ENCODE measurements at places on chromosomes 7 and 10.
A peak's percentile ranks its signal among the peaks of the same experiment; 100 is the strongest.

DNA sequence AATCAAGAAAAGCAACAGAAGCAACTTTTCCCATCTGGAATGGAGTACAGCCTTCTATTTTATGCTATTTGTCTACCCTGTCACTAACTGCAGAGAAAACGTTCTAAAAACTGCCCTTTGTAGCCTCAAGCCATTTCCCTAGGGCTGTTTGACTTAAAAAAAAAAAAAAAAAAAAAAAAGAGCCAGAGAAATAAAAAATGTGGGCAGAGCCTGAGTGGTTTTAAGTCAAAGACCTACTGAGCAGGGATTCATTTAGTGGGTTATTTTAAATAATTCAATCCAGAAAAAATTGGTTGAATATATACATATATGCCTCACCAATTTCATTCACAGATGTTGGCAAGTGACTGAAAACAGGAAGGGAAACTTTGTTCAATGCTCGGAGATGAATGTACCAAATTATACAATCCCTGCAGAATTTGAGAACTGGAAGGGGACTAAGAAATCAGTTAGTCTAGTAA is 75.2 kb downstream of the PPP1R3C start:
- DNase-seq: peak; percentile 83

GRCh38 chr10:29949411-29950011 is 109.9 kb downstream of the JCAD start:
- DNase-seq: no peak

- no peak for DNase-seq
Observed at GRCh38 chr10:120987359-120987758, 136.2 kb downstream of the WDR11 start.

DNA sequence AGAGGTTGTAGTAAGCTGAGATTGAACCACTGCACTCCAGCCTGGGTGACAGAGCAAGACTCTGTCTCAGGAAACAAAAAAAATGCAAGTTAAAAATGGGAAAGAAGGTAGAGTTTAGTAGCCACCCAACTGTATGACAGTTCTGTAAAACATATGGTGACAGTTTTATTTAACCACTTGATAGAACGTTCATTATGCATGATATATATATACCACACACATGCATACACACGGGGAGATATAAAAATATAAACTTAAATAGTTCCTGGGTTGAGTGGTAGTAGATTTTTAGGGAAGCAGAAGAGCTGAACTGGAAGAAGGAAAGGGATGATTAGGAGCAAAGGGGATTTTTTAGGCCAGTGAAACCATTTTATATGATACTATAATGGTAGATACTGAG is 120.0 kb downstream of the KMT2C start:
- no peak for DNase-seq

- no peak for DNase-seq
Observed at GRCh38 chr10:110995301-110995700, 75.9 kb downstream of the SHOC2 start.

GRCh38 chr10:122546242-122546641 is 14.3 kb upstream of the DMBT1 start:
- DNase-seq: no peak

DNA sequence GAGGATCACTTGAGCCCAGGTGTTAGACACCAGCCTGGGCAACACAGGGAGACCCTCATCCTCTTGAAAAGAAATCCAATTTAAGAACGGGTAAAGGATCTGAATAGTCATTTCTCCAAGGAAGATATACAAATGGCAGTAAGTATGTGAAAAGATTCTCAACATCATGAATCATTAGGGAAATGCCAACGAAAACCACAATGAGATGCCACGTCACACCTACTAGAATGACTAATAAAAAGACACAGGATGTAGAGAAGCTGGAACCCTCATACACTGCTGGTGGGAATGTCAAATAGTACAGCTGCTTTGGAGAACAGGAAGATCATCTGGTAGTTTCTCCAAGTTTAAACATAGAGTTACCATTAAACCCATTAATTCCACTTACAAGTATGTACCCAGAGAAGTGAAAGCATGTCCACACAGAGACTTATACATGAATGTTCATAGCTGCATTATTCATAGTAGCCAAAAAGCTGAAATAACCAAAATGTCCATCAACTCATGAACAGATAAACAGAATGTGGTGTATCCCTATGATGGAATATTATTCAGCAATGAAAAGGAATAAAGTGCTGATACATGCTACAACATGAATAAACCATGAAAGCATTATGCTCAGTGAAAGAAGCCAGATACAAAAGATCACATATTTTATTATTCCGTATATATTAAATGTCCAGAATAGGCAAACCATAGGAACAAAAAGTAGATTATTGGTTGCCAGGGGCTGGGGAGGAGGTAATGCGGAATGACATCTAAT is 13.1 kb upstream of the ZMIZ2 start:
- DNase-seq: no peak

DNA sequence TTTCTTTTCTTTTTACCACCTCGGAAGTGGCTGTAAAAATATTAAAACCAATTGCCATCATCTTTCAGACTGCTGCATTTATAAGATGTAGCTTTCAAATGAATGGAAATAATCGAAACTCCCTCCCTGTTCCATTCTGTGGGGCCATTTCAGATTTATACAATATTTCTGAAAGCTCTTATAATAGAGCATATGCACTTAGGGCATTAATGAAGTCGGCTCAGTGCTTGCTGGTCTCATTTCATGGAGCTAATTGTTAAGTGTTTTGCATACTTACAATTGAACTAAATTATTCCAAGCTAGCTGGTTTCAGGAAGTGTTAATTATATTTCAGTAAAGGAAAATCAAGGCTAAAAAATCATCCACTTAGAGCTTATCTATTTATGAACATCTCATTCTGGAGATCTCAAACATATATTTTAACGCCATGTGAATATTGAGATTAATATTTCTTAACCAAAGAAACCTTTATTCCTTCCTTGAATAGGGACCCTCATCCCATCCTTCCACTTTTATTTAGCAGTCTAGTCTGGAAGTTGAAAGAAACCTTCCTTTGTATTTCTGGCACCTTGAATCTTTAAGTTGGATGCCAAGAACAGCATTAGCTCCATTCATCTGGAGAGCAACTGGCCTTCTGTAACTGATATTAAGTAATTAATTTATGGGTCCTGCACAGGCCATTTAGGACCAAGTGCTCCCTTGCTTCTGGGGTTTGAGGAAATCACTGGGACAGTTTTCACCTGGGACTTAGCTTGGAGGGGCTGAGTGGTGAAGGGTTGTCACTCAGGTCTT is 45.1 kb downstream of the RPS24 start:
- no peak for DNase-seq

DNA sequence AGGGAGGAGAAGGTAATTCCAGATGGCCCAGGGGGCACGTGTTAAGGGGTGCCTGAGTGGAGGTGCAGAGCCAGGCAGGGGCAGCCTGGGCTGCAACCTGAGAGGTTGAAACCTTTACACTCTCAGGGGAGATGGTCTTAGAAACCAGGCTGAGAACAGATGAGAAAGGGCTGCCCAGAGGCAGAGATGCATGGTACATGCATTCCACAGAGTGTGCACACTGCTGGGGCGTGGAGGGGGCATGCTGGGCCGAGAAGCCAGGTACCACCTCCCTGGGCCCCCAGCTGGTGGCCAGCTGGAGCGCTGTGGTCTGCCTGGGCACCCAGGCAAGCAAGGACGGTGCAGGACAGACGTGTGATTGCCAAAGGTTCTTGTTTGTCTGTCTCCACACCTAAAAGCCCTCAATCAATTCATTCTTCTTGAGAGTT is 14.1 kb upstream of the CSGALNACT2 start:
- DNase-seq: no peak

GRCh38 chr10:12993595-12993994 is 7.9 kb downstream of the CCDC3 start:
- peak; percentile 46 for DNase-seq

DNA sequence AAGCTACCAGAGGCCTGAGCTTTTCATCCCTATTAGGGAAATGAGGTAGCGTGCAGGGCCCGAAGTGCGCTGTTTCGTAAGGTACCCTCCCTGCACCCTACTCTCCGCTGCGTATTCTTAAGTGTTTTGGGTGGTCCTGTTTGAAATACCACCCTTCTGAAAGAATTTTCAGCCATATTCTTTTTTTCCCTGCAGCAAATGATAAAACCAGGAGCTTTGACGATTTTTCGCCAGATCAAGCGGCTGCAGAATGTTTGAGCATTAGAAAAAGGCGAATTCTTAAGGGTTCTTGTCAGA is 1.2 kb downstream of the RSBN1L start:
- no peak for DNase-seq

DNA sequence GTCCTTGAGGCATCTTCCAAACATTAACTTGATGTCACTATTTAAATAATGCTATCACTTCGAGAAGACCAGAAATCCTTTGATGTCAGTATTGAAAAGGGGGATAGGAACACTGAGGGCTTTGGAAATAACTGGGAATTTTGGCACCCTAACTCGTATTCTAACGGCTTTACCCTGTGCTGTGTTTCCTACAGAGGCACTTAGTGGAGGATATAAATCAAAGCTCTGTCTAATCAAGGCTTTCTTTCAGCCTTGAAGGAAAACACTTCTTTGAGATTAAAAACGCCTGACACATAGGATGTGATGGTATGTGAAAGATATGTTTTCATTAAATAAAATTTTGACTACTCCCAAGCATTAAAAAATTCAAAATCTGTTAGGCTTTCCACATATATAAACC is 62.3 kb downstream of the CREB5 start:
- peak; percentile 74 for DNase-seq

DNA sequence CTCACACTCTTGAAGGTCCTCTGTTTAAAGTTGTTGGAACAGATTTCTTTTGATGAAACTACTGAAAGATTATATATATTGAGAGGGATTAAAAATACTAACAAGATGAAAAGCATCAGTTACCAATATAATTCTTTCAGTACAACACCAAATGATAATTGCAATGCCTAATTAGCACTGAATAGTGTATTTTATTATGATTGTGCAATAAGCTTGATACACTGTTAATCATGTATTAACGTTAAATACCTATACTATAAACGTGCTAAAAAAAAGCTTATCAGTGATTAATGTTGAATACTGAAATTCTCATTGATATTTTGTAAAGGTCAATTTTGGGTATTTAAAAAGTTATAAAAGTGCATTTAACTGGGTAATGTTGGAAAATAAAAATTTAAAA is 61.5 kb downstream of the HIBADH start:
- DNase-seq: no peak

DNA sequence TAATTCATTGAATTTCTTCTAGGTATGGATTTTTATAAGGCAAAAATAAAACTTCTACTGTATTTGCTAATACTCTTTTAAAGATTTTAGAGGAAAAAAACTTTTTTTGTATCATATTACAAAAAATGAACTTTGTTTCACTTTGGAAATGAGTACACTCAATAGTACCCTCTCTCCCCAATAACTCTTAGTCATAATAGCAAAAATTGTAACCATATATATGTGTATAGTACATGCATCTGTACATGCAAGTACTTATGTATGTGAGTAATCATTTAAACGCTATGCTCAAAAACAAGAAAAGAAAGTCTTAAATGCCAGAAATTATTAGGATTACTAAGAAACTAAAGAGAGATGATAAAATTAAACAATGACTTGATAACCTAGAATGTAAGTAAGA is 95.9 kb upstream of the HGF start:
- no peak for DNase-seq

DNA sequence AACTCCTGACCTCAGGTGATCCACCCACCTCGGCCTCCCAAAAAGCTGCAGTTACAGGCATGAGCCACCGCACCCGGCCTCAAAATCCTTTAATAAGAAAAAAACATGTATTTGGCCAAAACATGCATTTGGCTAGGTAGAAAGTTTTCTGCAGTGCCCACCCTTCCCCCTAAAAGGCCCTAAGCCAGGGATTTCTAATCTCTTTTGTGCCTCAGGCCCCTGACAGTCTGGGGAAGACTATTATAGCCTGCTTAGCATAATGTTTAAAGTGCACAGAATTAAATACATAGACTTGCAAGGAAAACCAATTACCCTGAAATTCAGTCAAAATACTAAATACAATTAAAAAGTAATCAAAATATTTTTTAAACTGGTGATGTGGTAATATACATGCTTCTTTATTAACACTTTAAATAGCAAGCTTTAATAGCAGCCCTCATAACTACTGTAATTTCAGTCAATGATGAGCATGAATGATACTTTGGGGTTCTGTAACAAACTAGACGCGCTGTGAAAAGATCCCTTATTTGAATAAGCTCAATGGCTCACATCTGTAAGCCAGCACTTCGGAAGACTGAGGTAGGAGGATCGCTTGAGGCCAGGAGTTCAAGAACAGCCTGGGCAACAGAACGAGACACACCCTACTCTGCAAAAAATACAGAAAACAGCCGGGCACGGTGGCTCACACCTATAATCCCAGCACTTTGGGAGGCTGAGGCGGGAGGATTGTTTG is 29.9 kb downstream of the SPDYE6 start:
- no peak for DNase-seq

GRCh38 chr10:77768039-77768438 is 130.4 kb upstream of the KCNMA1 start:
- DNase-seq: no peak

- no peak for DNase-seq
Observed at GRCh38 chr10:117892681-117893220, 154.0 kb downstream of the RAB11FIP2 start.

GRCh38 chr7:91168871-91169829 is 95.1 kb upstream of the FZD1 start:
- peak; percentile 87 for DNase-seq

- no peak for DNase-seq
Observed at GRCh38 chr7:149873970-149874643, 338 bp downstream of the ATP6V0E2 start.

All from skin of body (tissue), 3 donors.